ENCODE measurements at places on chromosomes 1 and 21.

- no peak for DNase-seq
Measured at GRCh38 chr1:181257117-181257516, 168.6 kb downstream of the IER5 start.

DNA sequence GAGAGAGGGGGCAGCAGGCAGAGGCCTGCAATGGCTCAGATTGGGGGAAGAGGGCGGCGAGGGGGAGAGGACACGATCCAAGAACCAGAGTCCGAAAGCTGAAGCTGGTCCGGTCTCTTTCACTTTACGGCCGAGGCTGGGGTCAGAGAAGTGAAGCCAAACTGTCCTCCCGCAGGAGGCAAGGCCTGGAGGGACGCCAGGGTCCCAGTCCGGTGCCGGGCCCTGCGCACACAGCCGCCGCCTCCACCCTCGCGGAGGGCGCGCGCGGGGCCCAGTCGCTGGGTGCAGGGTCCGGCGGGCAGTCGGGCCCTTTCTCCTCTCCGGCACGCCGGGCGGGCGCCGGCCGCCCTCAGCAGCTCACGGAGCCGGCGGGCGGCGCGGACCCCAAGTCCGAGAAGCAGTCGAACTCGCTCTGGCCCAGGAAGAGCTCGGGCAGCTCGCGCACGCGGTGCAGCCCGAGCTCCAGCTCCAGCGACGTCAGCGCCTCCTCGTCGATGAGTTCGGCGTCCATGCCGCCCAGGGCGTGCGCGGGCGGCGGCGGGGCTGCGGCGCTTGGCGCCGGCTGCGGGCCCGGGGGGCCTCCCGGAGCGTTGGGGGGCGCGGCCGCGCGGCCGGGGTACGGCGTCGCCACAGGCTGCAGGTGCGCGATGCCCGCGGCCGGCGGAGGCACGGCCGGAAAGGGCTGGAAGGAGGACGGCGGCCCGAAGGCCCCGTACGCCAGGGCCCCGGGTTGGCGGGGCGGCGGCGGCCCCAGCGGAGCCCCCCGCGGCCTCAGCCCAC is 749 bp downstream of the CITED4 start:
- peak; percentile 28 for DNase-seq

DNA sequence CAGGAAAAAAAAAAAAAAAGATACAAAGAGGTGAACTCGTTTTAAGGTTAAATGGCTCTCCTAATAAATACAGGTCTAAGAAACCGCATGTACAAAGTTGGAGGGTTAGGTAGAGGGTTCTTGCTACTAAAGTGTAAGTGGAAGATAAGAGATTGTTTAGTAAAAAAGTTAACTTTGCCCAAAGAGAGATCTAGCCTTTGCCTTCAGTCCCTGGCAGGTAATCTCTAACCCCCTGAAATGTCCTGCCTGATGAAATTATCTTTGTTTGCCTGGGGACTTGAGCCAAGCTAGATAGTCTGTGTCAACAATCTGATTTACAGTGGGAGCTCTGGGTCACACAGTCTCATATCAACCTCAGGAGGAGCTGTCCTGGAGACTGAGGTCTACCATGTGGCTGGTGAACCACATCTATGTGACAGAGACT is 57.6 kb downstream of the TRIM33 start:
- DNase-seq, result no peak

GRCh38 chr21:42535602-42536171 is 22.0 kb downstream of the SLC37A1 start:
- DNase-seq, result no peak

DNA sequence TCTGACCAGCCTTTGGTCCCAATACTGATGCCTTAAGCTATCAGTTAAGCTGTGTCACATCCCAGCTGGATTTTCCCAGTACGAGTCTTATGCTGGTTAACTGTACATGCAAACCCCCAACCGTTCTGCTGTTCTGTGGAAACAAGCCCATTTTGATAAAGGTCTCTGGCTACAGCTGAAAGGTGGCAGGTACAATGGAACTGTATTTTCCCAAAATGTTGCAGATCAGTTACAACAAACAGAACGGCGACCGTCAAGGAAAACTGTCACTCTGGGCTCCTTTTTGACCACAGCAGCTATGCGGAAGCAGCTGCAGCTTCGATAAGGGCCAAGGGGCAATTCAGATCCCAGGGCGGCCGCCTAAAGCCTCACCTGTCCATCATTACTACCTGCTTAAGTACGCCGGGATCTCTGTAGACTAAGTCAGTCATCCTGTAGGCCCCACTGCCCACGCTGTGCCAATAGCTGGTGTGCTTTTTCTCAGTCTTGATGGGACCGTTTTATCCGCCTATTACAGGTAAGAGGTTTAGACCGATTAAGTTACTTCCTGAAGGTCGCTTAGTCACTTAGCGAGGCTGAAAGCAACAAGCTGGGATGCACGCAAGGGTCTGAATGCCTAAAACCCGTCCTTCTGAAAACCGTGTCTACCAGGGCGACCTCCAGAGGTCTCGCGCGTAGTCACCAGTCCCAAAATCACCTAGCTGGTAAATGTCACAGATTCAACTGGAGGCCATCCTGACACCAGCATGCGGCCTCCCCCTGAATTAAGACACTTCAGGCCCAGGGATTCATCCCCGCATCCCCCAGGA is 11.1 kb upstream of the RAB42 start:
- DNase-seq, result peak; percentile 62

GRCh38 chr1:208103597-208104513 is 140.3 kb downstream of the PLXNA2 start:
- DNase-seq, result no peak

GRCh38 chr1:67041841-67042503 is 12.0 kb downstream of the SLC35D1 start:
- DNase-seq, result no peak

DNA sequence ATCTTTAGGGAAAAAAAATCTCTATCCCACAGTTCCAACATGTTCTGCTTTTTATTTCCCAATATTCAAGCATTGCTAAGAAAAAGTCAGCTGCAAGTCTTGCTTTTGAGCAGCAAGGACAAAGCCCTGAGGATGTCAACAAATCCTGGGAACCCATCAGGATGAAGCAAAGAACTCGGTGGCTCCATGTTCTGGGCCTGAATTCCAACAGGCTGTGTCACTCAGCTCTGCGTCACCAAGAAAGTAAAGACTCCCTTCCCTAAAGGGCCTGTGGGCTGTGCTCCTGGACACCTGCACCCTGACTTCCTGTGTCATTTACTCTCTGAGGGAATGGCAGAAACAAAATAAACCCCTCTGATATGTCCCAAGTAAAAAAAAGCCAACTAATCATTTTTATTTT is 95.5 kb downstream of the TIAM1 start:
- no peak for DNase-seq

GRCh38 chr1:39894884-39895495 is 6.7 kb downstream of the MYCL start:
- no peak for DNase-seq

- DNase-seq, result no peak
Measured at GRCh38 chr1:114113411-114114184, 40.1 kb downstream of the SYT6 start.

GRCh38 chr1:199170711-199171110 is 531.9 kb downstream of the PTPRC start:
- no peak for DNase-seq

- DNase-seq, result no peak
Measured at GRCh38 chr1:232904131-232904530, 46.3 kb upstream of the NTPCR start.

DNA sequence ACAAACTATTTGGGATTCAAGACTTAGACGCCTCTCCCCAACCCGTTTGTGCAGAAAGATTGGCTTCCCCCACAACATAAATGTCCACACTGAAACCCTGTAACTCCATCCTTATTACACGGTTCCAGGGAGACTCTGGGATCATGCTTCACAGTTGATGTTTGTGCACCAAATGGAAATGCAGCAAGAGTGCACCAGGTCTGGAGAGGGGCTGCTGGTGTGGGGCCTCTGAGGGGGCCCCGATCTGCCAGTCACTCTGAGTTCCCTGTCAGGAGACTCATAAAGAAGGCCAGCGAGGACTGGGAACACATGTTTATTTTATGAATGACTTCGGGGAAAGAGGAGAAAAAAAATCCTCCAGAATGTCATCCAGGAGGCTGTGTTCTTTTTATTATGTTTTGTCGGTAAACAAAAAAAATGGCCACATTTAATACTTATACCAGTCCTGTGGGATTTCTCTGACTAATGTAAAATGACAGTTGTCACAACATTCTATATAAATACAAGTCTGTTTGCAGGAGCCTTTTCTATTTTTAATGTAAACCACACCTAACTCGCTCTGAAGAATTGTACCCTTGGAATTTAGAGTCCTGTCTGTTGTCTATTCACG is 439.1 kb upstream of the VAMP3 start:
- no peak for DNase-seq

GRCh38 chr21:28705616-28706015 is 287.1 kb downstream of the LTN1 start:
- no peak for DNase-seq

GRCh38 chr1:1926886-1927660 is 8.0 kb upstream of the TMEM52 start:
- DNase-seq, result no peak

- no peak for DNase-seq
Measured at GRCh38 chr1:196098000-196098399, 510.2 kb downstream of the KCNT2 start.

GRCh38 chr1:201149400-201149799 is 4.9 kb downstream of the TMEM9 start:
- no peak for DNase-seq

DNA sequence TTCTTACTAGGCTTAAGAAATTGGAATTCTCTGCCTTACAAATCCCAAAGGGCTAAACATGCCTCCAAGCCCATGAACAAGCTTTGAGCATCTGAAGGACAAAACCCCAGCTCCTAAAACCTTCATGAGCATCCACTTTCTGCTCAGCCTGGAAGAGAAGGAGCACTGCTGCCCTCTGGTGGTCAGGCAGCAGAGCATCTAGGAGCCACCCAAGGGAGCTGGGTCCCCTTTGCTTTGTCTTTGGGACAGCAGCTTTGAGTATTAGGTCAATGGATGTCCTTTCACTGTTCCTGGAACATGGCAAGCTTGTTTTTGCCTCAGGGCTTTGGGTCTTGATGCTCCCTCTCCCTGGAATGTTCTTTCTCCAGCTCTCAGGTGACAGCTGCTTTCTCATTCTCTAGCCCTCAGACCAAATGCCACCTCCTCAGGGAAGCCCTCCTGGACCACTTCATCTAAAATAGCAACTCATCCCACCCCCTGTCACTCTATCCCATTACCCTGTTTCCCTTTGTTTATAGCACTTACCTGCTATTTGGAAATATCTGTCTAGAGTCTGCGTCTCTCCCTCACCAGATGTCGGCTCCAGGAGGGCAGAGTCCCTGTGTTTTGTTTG is 25.7 kb downstream of the RAB7B start:
- DNase-seq, result peak; percentile 82

DNA sequence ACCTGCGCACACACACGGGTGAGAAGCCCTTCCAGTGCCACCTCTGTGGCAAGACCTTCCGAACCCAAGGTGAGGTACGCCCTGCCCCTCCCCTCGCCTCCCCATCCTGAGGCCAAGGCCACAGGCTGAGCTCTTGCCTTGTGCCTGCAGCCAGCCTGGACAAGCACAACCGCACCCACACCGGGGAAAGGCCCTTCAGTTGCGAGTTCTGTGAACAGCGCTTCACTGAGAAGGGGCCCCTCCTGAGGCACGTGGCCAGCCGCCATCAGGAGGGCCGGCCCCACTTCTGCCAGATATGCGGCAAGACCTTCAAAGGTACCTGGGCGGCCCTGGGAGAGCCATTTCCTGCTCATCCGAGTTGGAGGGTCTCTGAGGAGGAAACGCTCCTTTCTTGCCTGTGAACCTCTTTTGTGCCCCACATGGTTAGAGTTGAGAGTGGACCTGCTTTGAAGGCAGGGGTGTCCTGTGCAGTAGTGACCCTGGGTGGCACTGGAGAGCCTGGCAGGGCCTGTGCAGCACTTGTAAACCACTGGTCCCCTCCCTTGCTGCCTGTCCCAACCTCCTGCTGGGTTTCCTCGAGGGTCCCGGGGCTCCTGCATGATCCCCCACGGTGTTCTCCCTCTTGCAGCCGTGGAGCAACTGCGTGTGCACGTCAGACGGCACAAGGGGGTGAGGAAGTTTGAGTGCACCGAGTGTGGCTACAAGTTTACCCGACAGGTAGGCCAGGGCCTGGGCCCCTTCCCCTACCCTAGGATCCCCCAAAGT is 8.5 kb downstream of the ZBTB48 start:
- no peak for DNase-seq

DNA sequence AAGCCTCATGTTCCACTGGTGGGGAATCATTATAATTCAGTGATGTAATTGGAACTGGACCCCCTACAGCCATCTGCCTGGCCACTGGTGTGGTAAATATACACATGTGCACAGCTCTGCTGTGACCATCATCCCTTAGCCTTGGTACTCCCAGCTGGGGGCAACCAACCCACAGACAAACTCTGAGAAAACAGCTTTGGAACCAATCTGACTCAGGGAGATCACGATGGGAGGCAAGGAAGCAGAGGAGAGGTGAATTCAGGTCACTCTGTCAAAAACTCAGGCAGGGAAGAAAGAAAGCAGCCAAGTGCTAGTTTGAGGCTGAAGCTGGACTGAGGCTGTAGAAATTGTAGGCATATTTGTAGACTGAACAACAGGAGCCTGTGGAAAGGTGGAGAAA is 197.8 kb upstream of the GALNT2 start:
- DNase-seq, result no peak

GRCh38 chr1:161848676-161849075 is 82.6 kb downstream of the ATF6 start:
- DNase-seq, result no peak

DNA sequence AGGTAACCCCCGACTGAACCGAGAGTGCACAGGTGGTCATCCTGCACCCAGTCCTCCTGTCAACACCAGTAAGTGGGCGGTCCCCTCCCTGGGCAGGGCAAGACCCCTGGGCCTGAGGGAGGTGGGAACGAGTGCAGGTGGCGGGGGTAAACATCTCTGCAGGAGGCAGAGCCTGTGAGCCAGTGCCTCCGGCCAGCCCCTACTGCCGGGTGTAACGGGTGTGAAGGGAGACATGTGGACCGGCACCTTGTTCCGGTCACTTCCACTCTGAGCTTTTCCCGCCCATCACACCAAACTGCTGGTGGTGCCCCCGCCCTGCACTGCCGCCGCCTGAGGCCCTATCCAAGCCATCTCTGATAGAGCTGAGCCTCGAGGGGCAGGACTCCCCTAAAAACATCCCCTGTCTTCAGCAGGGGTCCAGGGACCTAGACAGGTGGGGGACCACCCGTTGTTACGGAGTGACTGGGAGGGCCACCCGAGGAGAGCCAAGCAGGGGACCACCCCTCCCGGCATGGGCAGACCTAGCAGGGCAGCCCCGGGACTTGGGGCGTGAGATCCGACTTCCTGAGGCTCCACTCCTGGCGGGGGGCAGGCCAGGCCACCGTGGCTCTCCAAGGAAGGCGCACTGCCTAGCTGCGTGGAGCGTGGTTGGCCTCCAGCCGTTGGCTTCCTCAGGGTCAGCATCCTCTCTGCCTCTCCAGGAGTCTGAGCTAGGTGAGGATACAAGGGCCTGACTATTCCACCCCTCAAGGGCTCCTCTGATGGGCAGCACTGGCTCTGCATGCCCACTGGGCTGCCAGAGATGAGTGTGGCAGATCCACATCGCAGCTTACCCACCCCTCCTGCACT is 43.8 kb upstream of the LBR start:
- no peak for DNase-seq

DNA sequence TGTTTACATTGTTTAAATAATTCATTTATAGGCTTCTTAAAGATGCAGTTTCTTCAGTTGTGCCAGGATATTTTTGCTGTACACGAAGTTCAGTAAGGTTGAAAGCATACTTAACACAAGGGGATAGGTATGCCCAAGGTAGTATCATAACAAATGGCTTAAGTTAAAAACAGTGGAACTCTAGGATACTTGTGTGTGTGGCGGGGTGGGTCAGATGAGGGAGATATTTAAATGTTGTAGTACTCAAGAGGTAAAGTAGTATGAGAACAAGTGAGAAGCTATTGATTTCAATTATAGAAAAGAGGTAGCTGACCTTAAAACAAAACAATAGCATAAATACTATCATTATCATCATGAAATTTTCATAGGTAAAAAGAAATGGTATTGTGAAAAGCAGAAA is 6.2 kb downstream of the LRRC7 start:
- DNase-seq, result no peak
